Progenitor cell of endocrine pancreas (in vitro differentiated cells): ENCODE measurements at places on chromosomes 4 and X.

- no peaks in the 10 kb centered on the region for H3K27me3 ChIP-seq
- H3K36me3 ChIP-seq: no peaks in the 10 kb centered on the region
- DNase-seq: no peak
- H3K4me3 ChIP-seq: no peak overlapping the region
- no peaks in the 10 kb centered on the region for H3K4me1 ChIP-seq
- no peak overlapping the region for H3K27ac ChIP-seq
These were observed 581.8 kb upstream of the ZFP42 start for GRCh38 chr4:187413564-187414358.

GRCh38 chrX:130340271-130340670, 552 bp downstream of the SLC25A14 start:
- peak overlapping the region; percentile 94 for H3K27ac ChIP-seq
- H3K36me3 ChIP-seq: no peaks in the 10 kb centered on the region
- no peak for DNase-seq

GRCh38 chr4:153161226-153161963, 42.8 kb upstream of the TRIM2 start:
- H3K4me1 ChIP-seq: no peaks in the 10 kb centered on the region
- H3K27me3 ChIP-seq: peaks cover 32% of the 10 kb centered on the region
- no peak overlapping the region for H3K27ac ChIP-seq
- no peak overlapping the region for H3K4me3 ChIP-seq

DNA sequence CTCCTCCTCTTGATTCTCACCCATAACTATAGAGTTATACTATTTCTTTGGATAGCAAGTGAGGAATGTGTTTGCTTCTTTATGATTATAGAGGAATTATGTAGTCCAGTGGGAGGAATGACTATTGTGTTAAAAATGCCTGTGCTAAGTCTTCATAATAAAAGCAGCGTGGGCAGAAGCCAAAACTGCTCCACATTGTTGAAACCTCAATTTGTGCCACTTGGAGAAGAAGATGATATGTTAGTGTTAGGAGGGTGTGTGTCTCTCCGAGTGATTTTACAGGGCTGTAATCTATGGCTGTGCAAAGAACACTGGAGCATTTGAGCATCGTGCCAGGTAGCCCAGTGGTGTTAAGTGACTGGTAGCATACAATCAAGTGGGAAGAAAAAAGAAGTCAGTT, 74.3 kb downstream of the FRAS1 start:
- peaks cover 14% of the 10 kb centered on the region for H3K36me3 ChIP-seq
- H3K27ac ChIP-seq: peak overlapping the region; percentile 53
- no peak for DNase-seq
- peaks cover 60% of the 10 kb centered on the region for H3K4me1 ChIP-seq
- no peak overlapping the region for H3K4me3 ChIP-seq
- no peaks in the 10 kb centered on the region for H3K27me3 ChIP-seq

DNA sequence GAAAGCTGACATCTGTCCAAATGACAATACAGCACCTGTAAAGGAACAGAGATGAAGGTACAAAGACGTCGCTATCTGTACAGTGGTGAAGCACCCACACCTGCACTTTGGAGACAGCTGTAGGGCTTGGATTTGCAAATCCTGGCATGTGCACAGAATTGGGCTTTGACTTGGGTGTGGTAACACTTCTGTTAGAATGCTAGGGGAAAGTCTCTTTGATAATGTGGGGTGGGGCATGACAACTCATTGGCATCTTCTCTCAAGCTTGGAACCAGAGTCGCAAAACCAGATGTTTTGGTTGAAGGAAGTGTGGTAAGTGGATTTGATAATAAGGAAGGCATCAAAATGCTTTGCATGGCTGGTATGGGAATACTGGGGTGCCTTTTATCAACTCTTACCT, 55.5 kb downstream of the VCX3B start:
- no peaks in the 10 kb centered on the region for H3K27me3 ChIP-seq
- no peak overlapping the region for H3K4me3 ChIP-seq
- no peak overlapping the region for H3K27ac ChIP-seq
- H3K4me1 ChIP-seq: peaks cover 1% of the 10 kb centered on the region

DNA sequence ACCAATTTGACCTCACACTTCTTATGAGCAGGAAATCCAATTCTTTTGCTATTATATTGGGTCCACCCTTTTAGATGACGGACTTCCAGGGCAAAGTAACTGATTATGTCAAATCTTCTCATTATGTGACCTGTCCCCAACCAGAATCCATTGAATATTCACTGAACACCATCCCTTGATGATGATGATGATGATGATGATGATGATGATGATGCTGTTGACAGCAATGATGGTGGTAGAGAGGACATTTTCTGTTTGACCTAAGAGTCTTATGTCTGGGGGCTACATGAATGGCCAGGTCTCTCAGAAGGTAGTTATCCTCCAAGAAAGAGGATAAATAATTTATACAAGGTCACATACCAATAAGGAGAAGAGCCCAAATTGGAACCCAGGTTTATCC, 5.2 kb downstream of the TCEAL8 start:
- peaks cover 5% of the 10 kb centered on the region for H3K36me3 ChIP-seq
- peaks cover 12% of the 10 kb centered on the region for H3K4me1 ChIP-seq
- DNase-seq: no peak
- no peak overlapping the region for H3K4me3 ChIP-seq
